Dermis microvascular lymphatic vessel endothelial cell (primary cell): ENCODE measurements at places on chromosomes 12 and 14. TPM values are rescaled to one million over a fixed set of nuclear protein-coding genes. Genes with fewer than 3 reads are reported as not detected.

Gene ANGEL1
- total RNA-seq: 4.0 and 5.2 TPM in 2 replicates

Gene AMN
- total RNA-seq: 0.13 TPM in 2 replicates

Gene BCL2L14
- total RNA-seq: not detected in 2 replicates

Gene EFCAB11
- 2.7 and 3.4 TPM in 2 replicates for total RNA-seq

Gene AMDHD1
- total RNA-seq: under 0.01 TPM in 2 replicates

Gene OS9
- total RNA-seq: 141 and 188 TPM in 2 replicates

Gene EML5
- 0.13 TPM in 2 replicates for total RNA-seq

Gene FZD10
- total RNA-seq: 5.9 and 6.4 TPM in 2 replicates

Gene ESYT1
- 320 and 356 TPM in 2 replicates for total RNA-seq

Gene VRTN
- not detected in 2 replicates for total RNA-seq
